ENCODE measurements at places on chromosomes 3 and 15. TPM values are rescaled to one million over a fixed set of nuclear protein-coding genes. Genes with fewer than 3 reads are reported as not detected.

DNA sequence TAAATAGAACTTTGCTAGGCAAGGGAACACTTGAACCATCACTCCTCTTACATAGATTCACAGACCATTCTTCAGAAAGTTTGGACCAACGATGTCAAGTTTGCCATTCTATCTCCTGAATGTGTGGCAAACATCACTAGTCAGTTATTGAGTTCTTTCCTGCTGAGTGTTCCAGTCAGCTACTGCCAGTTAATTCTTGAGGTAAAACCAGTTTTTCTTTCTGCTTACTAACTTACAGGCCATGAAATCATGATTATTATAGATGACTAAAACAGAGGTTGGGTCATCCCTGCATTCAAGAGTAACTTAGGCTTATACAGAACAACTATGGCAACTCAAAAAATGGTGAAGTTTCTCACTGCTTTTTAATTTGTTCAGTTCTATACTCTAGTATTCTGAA is 88.2 kb downstream of the AP4E1 start:
- DNase-seq: peak; percentile 71

GRCh38 chr15:83413054-83413719 is 34.0 kb upstream of the SH3GL3 start:
- DNase-seq: no peak

DNA sequence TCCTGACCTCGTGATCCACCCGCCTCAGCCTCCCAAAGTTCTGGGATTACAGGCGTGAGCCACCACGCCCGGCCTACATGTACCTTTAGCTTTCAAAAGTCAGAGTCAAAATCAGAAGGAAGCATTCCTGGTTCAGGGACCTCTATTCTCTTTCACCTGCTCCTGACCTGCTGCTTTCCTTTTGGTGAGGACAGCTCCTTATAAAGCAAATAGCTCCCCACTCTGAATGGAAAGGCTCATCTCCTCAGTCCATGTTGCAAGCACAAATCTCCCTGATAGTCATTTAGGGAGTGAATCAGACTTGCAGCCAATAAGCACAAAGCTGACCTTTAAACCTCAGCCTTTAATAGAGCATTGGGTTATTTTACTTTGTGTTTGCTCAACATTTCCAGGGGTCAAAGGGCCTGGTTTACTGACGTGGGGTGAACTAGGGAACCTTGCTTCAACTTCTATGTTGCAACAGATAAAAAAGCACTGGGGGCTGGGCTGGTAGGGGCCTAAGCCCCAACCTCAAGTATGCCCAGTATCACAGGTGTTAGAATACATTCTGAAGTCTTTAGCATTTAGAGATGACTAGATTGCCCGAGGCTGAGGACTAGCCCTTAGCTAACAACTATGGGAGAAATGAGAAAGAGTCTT is 43.1 kb downstream of the THRB start:
- no peak for DNase-seq

GRCh38 chr15:60612400-60613048 is 133.6 kb upstream of the ICE2 start:
- DNase-seq: peak; percentile 34

The SLITRK3 gene
- not detected for total RNA-seq

The TRH gene
- not detected for total RNA-seq
